ENCODE measurements at places on chromosomes 16 and 17.
A peak's percentile ranks its signal among the peaks of the same experiment; 100 is the strongest.

DNA sequence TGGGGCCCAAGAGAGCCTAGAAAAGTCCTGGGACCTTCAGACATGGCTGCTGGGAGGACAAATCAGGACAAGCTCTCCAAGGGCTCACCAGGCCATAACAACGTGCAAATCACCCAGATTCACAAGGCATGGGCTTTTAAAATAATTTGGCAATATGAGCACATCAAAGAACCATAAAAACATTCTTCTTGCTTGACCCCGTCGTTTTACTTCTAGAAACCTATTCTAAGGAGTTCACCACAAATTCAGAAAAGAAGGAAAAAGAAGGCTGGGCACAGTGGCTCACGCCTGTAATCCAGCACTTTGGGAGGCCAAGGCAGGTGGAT is 12.1 kb upstream of the MT3 start:
- no peak for DNase-seq

GRCh38 chr16:77171745-77172635 is 19.0 kb upstream of the MON1B start:
- DNase-seq = peak; percentile 34

- no peak for DNase-seq
Measured at GRCh38 chr16:71351558-71351901, 7.0 kb upstream of the CALB2 start.

DNA sequence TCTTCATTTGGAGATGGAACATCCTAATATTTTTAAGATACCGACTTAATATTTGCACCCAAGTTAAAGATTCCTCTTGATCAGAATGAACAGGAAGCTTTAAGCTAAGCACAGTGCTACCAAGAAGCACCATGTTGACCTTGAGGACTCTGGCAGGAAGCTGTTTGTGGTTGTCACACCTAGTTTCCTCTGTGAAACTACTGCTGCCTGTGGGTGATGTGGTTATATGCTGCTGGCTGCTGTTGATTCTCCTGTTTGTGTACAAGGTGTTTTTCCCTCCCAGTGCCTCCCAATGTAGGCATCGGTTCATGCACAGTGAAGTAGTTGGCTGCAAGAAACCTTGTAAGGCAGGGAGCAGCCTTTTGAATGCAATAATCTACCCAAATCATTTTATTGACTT is 23.4 kb downstream of the RBL2 start:
- peak; percentile 40 for DNase-seq

DNA sequence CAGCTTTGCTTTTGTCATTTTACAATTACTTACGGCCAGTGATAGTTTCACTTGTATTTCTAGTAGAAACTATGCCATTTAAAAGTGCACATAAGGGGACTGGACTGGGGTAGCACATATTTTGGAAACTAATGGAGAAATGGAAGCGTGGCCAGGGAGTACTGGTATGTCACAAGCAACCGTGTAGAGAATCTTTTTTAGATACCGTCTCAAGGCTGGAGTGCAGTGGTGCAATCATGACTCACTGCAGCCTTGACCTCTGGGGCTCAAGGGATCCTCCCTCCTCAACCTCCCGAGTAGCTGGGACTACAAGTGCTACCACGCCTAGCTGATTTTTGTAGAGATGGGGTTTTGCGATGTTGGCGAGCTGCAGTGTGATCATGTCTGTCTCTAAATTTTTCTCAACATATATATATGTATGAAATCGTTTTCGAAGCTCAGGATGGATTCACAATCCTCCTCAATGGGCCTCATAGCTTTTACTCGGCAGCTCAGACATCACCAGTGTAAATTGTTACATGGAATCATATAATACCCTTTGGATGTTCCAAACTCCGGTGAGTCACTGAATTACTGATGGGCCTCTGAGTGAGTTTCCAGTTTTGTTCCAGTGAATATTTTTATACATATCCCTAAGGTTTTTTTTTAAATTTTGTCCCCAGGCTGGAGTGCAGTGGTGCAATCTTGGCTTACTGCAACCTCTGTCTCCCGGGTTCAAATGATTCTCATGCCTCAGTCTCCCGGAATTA is 51.7 kb downstream of the ZNF778 start:
- DNase-seq = no peak

GRCh38 chr17:10105513-10106001 is 92.8 kb downstream of the GAS7 start:
- DNase-seq = no peak

DNA sequence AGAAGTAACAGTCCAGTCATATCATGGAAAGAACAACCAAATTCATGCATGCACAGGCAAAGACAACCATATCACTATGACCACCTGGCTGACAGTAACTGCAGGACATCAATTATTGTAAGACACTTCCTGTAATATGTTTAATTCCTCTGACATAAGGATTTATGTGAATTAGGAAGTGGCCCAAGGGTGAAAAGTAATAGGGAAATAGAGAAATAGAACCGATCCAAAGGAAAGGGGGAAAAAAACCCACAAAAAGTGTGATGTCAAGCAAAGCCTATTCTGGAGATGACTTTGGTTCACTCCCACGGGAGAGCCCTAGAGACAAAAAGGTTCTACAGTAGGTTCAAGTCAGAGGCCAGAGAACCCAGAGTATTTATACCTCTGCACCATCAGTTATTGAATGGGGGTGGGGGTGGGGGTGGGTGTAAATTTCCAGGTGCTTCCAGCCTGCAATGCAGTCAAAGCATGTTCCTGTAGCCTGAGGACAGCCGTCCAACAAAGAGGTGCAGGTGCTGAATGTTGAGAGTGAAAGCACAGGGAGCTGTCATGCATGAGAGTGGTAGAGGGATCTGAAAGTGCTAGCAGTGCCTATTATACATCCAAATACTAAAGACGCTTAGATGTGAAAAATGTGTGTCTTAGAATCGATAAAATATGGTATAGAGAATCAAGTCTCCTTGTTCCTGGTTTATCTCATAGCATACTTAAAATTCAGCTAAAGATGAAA is 95.6 kb upstream of the HLF start:
- DNase-seq = no peak

- no peak for DNase-seq
Measured at GRCh38 chr16:11175106-11175786, 80.8 kb downstream of the SOCS1 start.

GRCh38 chr16:54270711-54271110 is 15.9 kb downstream of the IRX3 start:
- DNase-seq = no peak

DNA sequence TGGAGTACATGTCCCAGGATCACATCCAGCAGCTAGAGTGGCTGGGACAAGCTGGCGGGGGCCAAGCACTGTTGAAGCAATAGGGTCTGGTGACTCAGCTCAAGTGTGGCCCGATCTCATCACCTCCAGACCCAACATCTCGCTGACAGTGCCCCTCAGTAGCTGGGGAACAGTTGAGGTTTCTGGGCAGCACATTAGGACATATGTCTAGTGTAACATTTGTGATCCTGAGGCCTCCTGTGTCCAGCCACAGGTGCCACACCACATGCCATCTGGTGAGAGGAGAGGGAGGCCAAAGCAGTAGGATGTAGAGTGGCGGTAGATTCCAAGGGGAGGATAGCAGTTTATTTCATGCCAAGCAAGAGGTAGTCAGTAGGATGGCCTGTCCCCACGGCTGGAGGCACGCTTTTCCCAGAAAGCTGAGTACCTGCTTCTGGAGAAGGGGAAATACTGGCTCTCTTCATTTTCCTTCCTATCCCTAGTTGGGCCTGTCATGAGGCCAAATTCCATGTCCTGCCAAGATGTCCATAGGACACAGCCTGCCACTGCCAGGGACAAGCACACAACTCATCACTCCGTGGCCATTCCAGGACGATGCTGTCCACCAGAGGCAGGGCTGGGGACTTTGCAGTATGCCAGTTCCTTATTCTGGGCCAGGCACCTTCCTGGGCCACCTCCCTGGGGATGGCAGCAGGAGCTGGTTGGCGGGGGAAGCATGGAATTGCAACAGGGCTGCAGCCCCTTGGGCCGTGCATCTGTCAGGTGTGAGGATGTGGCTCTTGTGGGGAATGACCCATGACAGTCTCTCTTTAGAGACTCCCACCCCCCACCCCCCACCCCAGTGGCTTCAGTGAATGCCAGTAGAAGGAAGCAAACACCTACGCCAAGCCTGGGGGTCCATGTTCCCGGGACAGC is 24.0 kb downstream of the GGA3 start:
- DNase-seq = no peak

DNA sequence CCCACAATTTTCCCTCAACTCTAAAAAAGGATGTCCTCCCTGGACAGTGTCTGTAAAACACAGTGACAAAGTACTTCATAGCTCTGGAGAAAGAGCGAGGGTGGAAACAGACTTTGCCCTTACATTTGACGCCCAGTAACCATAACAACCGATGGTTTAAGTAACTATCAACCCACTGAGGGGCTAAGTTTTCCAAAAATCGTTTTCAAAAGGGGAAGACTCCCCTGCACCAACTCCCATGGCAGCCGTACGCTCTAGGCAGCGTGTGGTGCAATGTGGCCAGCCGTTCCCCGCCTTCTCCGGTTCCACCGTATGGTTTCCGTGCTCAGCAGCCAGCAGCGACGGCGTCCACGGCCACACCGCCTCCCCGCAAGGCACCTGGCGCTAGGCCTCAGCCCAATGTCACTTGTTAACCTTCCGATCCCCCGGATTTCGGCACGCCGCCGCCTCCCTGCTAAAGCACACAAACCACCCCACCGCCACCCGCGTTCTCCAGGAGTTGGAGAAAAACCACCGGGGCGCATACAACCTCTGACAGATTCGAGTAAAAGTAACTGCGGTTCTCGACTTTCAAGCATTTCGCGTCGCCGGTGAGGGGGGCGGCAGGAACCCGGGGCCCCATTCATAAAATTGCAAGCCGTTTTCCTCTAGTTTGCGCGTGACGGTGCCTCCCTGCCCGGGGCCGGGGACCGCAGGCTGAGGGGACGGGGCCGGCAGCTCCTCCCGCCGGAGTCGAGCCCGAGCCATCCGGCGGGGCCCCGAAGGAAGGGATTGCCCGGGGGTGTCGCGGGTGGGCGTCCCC is 661 bp downstream of the TEX2 start:
- DNase-seq = peak; percentile 62

DNA sequence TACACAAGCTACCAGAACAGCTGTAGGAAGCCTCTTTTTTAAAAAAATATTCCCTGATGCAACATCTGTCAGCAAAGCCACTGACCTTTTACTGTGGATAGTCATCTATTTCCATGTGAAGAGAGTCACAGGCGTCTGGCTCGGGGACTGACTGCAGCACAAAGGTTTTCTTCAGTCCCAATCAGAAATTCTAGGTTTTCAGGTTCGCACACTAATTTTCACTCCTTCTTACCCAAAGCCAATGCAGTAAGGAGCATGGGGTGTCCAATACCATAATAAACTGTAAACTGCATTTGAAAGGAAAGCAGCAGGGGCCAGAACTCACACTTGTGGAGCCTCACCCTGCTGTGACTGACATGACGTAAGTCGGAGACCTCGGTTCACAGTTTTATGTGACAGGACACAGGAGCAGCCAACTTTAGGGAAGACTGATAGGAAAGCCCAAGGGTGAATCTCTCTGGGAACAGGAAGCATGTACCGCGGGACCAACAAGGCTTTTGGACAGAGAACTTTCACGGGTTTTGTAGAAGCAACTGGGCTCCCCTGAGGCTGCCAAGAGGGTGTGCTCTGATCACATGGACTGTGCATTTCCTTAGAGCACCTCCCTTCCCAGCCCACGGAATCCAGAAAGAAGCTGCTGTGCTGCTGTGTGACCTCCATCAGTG is 9.1 kb upstream of the TMEM100 start:
- DNase-seq = peak; percentile 36

- DNase-seq = no peak
Measured at GRCh38 chr16:49972961-49973360, 52.1 kb upstream of the CNEP1R1 start.

DNA sequence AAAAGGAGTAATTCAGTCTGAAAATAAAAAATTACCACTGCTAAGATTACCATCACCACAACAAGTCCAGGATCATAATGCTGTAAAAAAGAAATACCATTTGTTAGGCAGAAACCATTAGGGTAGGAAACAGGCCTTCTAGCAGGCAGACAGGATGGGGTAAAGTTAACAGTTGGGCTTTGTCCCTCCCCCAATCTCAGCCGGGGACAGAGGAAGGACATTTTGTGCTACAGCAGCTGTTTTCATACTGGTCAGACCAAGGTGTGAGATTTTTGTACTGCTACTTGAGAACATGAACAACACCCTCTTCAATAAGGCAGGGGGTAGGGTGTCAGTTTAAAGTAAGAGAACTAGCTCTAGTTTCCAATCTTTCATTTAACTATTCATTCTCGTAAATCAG is 49.2 kb upstream of the ITGA2B start:
- DNase-seq = no peak

DNA sequence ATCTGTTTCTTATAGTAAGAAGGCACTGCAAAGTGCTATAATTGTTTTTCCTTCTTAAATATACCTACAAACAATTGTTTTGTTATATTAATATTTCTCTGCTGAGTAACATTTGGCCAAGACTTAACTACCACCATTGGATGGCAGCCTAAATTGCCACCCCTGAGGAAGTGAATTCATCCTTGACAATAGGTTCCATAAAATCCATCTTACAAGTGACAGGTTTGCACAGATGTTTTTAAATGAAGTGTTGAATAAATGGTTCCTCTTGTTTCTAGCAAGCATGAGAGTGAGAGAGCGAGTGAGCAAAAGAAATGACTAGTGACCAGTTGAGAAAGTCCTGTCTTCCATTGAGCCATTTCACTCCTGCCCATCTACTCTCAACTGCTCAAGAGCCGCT is 8.3 kb upstream of the MPHOSPH6 start:
- no peak for DNase-seq

- DNase-seq = no peak
Measured at GRCh38 chr17:33944412-33944811, 310.7 kb upstream of the CCL2 start.

DNA sequence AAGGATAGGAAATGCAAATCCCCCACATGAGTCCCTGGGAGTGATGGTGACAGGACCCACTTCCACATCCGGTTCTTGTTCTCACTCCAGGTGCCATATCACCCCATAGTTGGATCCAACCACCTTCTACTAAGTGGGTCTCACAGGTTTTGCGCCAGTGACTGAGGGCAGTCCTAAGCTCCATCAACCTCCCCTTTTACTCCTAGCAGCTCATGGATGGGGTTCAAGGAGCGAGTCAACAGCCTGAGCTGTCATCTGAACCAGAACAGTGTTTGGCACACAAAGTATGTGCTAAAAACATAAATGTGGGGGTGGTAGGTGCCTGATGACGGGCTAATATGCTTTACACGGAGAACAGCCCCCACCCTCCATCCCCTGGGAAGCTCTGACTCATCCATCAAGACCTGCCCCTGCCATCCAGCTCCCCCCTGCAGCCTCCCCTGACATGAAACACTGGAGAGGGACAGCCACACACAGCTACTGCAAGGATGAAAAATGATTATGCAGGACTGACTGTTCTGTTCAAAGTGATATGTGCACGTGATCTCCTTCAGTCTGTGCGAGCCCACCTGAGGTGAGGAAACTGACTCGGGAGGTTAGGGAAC is 143.2 kb upstream of the CDH5 start:
- no peak for DNase-seq

- DNase-seq = no peak
Measured at GRCh38 chr17:60471451-60471850, 49.2 kb downstream of the CHCT1 start.

DNA sequence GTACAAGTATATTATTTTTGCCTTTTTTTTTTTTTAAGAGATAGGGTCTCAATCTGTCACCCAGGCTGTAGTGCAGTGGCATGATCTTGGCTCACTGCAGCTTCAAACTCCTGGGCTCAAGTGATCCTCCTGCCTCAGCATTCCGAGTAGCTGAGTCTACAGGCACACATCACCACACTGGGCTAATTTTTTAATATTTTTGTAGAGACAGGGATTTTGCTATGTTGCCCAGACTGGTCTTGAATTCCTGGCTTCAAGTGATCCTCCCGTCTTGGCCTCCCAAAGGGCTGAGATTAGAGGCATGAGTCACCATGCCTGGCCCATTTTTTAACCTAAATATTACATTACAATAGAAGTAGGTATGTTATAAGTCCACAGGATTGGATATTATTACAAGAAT is 3.2 kb downstream of the TERB1 start:
- no peak for DNase-seq

Measured in colonic mucosa (tissue), 4 donors.